ENCODE measurements at places on chromosomes 6 and 20. TPM values are rescaled to one million over a fixed set of nuclear protein-coding genes. Genes with fewer than 3 reads are reported as not detected.

TUBB1 gene
- total RNA-seq = not detected

CD164 gene
- 359 TPM for total RNA-seq

ARMC12 gene
- total RNA-seq = 0.25 TPM

FAXC gene
- 7.4 TPM for total RNA-seq

PTCRA gene
- not detected for total RNA-seq

TRMT11 gene
- 18.2 TPM for total RNA-seq

OTOR gene
- not detected for total RNA-seq

COL9A1 gene
- 0.11 TPM for total RNA-seq

MICB gene
- total RNA-seq = 4.1 TPM

ESR1 gene
- 0.05 TPM for total RNA-seq

All from astrocyte (in vitro differentiated cells and primary cell).